ENCODE measurements at places on chromosomes 5 and 9.

DNA sequence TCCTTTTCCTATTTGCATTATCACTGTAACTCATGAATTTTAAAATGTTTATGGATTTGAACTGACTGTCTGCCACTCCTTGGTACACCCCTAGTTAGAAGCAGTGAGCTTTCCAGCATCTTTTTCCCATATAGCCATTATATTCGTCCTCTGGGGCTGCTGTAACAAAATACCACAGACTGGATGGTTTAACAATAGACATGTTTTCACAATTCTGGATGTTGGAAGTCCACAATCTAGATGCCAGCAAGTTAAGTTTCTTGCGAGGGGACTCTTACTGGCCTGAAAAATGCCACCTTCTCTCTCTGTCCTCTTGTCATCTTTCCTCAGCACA, 530.0 kb downstream of the SEMA5A start:
- H3K4me1 ChIP-seq: no peaks in the 10 kb centered on the region
- H3K4me3 ChIP-seq: no peak overlapping the region
- H3K27me3 ChIP-seq: no peaks in the 10 kb centered on the region
- no peak overlapping the region for H3K27ac ChIP-seq
- H3K36me3 ChIP-seq: no peaks in the 10 kb centered on the region
- no peak for DNase-seq

GRCh38 chr5:33441241-33442177, 744 bp downstream of the TARS1 start:
- DNase-seq: no peak
- peaks cover 13% of the 10 kb centered on the region for H3K4me1 ChIP-seq
- H3K36me3 ChIP-seq: peaks cover 36% of the 10 kb centered on the region
- H3K4me3 ChIP-seq: peak overlapping the region; percentile 99
- no peaks in the 10 kb centered on the region for H3K27me3 ChIP-seq

DNA sequence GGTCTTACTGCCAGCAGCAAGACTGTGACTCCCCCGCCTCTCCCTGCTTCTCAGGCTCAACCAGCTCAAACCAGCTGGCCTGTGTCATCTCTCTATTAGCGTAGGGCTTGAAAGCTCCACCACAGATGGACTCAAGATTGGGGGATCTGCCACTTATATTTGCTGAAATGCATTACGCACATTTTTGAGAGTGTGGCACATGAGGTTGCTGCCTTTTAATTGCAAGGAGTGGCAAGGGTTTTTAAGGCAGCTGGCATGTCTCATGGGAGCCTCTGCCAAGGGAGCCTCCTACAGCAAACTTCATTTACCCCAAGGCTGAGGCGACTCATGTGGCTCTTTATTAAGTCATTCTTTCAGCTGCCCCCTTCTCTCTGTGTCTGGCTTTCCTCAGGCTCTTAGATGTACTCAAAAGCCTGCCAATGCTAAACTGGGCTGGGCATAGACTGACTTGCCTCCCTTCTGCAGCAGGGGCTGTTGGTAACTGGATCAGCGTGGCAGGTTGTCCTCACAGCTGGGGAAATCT, 219.3 kb downstream of the SMARCA2 start:
- no peak for DNase-seq
- no peaks in the 10 kb centered on the region for H3K4me1 ChIP-seq
- no peak overlapping the region for H3K27ac ChIP-seq
- H3K4me3 ChIP-seq: no peak overlapping the region
- no peaks in the 10 kb centered on the region for H3K27me3 ChIP-seq

GRCh38 chr5:79295029-79295428, 59.1 kb downstream of the JMY start:
- H3K4me1 ChIP-seq: no peaks in the 10 kb centered on the region
- no peaks in the 10 kb centered on the region for H3K36me3 ChIP-seq
- no peaks in the 10 kb centered on the region for H3K27me3 ChIP-seq
- no peak overlapping the region for H3K4me3 ChIP-seq

DNA sequence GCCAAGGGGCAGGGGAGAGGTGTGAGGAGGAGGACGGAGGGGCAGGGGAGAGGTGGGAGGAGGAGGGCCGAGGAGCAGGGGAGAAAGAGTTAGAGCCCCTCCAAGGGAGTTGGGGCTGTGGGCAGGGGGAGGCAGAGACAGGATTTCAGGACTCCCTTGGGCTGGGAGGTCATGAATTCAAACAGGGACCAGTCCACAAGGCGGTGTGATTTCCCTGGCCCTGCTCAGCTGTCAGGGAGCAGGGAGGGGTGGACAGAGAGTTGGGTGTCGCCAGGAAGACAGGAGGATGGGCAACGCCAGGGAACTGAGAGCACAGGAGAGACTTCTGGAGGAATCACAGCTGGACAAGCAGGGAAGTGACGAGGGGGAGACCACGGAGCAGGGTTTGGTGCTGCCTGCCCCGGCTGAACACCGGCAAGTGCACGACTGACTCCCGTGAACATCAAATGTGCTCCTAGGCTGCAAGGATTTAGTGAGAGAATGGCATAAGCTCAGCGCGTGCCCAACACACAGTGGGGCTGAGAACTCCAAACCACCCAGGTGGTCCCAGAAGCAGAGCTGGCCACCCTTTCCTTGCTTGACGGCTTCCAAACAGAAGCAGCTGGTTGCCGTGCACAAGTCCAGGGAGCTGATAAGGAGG, 17.8 kb upstream of the OLFM1 start:
- H3K27ac ChIP-seq: no peak overlapping the region
- H3K27me3 ChIP-seq: no peaks in the 10 kb centered on the region
- no peaks in the 10 kb centered on the region for H3K36me3 ChIP-seq
- no peaks in the 10 kb centered on the region for H3K4me1 ChIP-seq
- no peak overlapping the region for H3K4me3 ChIP-seq

DNA sequence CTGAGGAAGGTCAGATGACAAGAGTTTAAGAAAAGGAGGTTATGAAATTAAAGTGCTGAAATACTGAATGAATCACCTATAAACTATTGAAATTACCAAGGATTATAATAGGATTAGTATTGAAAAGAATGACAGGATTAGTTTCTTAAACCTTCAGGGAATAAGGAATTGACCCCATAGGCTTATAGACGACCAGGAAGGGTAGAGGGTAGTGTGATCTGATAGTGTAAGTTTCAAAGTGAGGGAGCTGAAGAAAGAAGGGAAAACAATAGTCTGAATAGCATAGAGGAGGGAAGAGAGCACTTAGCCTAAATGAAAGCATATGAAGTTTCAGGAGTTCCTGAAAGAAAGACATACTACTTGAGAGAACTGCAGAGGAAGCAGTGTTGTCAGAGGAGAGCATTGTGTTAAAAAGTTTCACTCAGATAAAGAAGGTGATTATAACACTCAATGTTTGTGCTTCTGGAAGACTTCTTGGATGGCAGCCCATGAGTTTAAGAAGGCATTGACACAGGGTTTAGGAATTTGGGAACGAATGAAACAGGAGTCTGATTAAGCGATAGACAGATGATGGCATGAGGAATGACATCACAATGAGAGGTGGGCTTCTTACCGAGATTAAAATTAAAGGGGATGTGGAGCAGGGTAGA, 557.9 kb upstream of the GRAMD2B start:
- no peak for DNase-seq
- H3K4me1 ChIP-seq: no peaks in the 10 kb centered on the region
- H3K27ac ChIP-seq: no peak overlapping the region
- no peak overlapping the region for H3K4me3 ChIP-seq
- H3K27me3 ChIP-seq: no peaks in the 10 kb centered on the region

DNA sequence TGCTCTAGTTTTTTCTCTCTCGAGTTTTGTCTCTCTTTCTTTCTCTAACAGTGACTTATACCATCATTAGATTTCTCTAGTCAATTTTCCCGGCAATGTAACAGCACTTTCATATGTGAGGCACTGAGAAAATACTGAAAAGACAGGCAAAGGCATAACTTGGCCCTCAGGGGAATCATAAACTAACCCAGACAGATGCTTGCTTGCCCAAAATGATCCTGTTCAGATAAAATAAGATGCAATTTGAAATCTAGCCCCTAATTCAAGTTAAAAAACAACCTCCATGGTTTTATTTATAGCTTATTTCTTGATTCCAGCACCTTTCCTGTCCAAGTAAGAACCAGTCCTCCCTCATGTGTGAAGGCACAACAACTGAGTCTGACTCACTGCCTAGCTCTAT, 294.6 kb downstream of the GAS1 start:
- no peaks in the 10 kb centered on the region for H3K4me1 ChIP-seq
- H3K36me3 ChIP-seq: no peaks in the 10 kb centered on the region
- H3K4me3 ChIP-seq: no peak overlapping the region
- DNase-seq: no peak

GRCh38 chr5:115369430-115370144, 73.1 kb upstream of the CCDC112 start:
- no peak for DNase-seq
- H3K36me3 ChIP-seq: no peaks in the 10 kb centered on the region
- H3K27ac ChIP-seq: no peak overlapping the region
- no peaks in the 10 kb centered on the region for H3K4me1 ChIP-seq
- no peaks in the 10 kb centered on the region for H3K27me3 ChIP-seq

GRCh38 chr5:54243483-54244080, 66.8 kb downstream of the ARL15 start:
- H3K27me3 ChIP-seq: no peaks in the 10 kb centered on the region
- H3K4me1 ChIP-seq: no peaks in the 10 kb centered on the region
- H3K27ac ChIP-seq: no peak overlapping the region
- no peaks in the 10 kb centered on the region for H3K36me3 ChIP-seq
- DNase-seq: no peak

DNA sequence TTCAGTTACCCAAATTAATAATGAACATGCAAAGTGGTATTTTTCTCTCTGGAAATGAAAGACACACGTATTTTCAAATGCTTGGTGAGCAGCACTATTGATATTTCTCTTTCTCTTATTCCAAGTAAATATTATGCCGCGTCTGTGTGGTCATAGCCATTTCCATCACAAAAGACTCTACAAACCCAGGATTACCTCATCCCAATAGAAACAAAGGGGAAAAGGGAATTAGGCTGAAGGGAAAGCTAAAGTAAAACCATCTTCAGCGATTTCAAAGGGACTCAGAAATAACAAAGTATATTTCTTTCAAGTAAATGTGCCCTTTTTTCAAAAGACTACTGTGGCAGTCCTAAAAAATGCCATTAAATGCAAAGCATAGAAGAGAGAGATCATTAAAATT, 62.0 kb upstream of the FST start:
- no peak overlapping the region for H3K27ac ChIP-seq
- no peak overlapping the region for H3K4me3 ChIP-seq
- no peaks in the 10 kb centered on the region for H3K27me3 ChIP-seq
- no peak for DNase-seq

DNA sequence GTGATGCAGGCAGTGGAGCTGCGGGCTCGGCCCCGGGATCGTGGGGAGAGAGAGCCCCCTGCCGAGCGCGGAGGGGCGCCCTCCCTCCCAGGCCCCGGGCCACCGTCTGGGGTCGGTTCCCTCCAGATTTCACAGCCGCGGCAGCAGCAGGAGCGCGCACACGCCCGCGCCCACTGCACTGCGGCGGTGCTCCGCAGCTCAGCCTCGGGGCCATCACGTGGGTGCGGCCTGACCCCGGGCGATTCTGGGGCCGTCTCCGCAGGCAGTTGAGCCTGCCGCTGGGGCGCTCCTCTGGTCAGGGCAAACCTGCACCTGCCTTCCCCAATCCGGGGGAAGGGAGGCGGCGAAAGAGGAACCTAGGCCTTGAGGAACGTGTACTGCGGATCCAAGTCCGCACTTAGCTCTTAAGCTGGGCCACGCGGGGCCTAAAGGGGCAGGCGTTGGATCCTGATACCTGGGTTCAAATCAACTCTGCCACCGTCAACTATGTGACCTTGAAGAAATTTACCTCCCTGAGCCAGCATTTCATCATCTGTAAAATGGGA, 9.4 kb upstream of the DELE1 start:
- H3K4me3 ChIP-seq: peak overlapping the region; percentile 16
- H3K36me3 ChIP-seq: no peaks in the 10 kb centered on the region
- no peaks in the 10 kb centered on the region for H3K27me3 ChIP-seq
- no peak for DNase-seq
- no peak overlapping the region for H3K27ac ChIP-seq
- H3K4me1 ChIP-seq: 0 out of 2 replicates have a peak, but pooled peaks cover 3% of the 10 kb centered on the region

- no peaks in the 10 kb centered on the region for H3K4me1 ChIP-seq
- DNase-seq: no peak
- no peaks in the 10 kb centered on the region for H3K36me3 ChIP-seq
- H3K27me3 ChIP-seq: no peaks in the 10 kb centered on the region
- H3K27ac ChIP-seq: no peak overlapping the region
- H3K4me3 ChIP-seq: no peak overlapping the region
Observed at GRCh38 chr9:93886911-93887310, 68.2 kb downstream of the BARX1 start.

GRCh38 chr5:134174841-134175839, 1.6 kb downstream of the SKP1 start:
- H3K36me3 ChIP-seq: peaks cover 26% of the 10 kb centered on the region
- H3K27me3 ChIP-seq: no peaks in the 10 kb centered on the region
- no peak for DNase-seq
- H3K4me1 ChIP-seq: peaks cover 22% of the 10 kb centered on the region

DNA sequence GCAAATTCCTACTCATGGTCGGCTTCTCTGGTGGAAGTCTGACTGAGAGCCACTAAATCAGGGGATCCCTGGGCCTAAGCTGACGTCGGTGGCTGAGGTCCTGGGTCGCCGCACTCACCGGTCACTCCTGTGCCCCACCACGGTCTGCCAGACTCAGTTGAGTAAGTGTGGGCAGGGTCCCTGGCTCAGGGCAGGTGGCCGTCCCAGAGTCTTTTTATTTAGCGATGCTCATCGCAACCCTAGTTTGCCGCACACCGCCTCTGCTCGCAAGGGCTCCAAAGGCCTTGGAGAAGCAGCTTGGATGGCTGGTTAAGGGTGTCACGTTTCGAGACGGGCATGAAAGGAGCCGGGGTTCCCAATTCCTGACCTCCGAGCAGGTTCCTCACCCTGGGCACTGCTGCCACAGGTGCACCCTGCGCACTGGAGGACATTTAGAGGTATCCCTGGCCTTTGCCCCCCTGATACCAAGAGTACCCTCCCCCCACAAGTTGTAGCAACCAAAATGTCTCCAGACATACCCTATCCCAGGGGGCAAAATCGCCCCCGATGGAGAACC, 59.9 kb downstream of the NSUN2 start:
- H3K4me3 ChIP-seq: no peak overlapping the region
- H3K36me3 ChIP-seq: no peaks in the 10 kb centered on the region
- DNase-seq: no peak
- H3K4me1 ChIP-seq: no peaks in the 10 kb centered on the region

DNA sequence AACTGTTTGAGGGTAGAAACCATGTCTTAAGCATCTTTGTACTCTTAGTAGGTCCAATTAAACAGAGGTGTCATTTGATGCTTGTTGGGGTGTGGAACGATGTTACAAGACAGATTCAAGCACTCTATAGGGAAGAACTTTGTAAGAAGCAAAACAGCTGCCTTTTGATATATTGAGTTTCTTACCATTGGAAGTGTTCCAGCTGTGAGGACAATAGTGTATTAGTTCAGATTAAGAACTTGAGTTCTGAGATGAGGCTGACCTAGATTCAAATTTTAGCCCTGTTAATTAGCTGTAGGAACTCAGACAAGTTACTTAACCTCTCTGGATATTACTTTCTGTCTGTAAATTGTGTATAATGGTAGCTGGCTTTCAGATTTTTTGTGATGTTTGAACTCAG, 19.6 kb upstream of the ZNF462 start:
- H3K36me3 ChIP-seq: no peaks in the 10 kb centered on the region
- H3K4me3 ChIP-seq: no peak overlapping the region
- no peaks in the 10 kb centered on the region for H3K4me1 ChIP-seq
- no peak overlapping the region for H3K27ac ChIP-seq

GRCh38 chr5:92909602-92909962, 671.4 kb downstream of the NR2F1-AS1 start:
- no peak for DNase-seq
- H3K27ac ChIP-seq: peak overlapping the region; percentile 64
- no peak overlapping the region for H3K4me3 ChIP-seq
- no peaks in the 10 kb centered on the region for H3K27me3 ChIP-seq
- peaks cover 3% of the 10 kb centered on the region for H3K4me1 ChIP-seq

- H3K36me3 ChIP-seq: no peaks in the 10 kb centered on the region
- H3K4me3 ChIP-seq: no peak overlapping the region
- no peaks in the 10 kb centered on the region for H3K4me1 ChIP-seq
- no peak for DNase-seq
Observed at GRCh38 chr5:159058716-159059636, 40.7 kb downstream of the EBF1 start.
